ENCODE measurements at places on chromosomes 4 and X.

DNA sequence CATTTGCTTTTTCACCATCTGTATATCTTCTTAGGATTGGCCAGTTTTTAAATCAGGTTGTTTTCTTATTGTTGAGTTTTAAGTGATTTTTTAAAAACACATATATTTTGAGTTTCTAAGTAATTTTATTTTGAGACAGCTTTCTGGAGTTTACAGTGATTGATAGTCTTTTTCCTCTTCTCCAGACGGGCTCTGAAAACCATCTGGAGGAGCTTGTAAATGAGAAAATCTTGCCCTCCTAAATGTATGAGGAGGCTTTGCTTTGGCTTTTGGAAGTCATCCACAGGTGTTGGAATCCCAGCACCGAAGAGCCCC, 160.2 kb downstream of the SOWAHB start:
- no peak for DNase-seq

DNA sequence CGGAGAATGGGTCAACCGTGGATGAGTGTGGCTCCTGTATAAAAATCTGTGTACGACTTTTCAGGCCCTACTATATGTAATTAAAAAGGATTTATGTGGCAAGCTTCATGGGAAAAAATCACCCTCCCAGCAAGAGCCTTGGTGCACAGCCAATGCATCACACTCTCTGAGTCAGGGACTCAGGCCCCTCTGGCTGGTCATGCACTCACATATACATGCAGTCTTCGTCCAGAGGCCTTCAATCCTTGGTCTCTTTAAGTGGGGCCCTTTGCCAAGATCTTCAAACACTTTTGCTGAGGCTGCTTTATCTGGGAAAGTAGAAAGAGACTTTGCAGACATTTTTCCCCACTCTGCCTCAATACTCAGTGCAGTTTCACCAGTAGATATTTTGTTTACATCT, 311.4 kb upstream of the FSTL5 start:
- DNase-seq: no peak

- DNase-seq: no peak
These were observed 762.0 kb downstream of the GRID2 start for GRCh38 chr4:93065790-93066189.

DNA sequence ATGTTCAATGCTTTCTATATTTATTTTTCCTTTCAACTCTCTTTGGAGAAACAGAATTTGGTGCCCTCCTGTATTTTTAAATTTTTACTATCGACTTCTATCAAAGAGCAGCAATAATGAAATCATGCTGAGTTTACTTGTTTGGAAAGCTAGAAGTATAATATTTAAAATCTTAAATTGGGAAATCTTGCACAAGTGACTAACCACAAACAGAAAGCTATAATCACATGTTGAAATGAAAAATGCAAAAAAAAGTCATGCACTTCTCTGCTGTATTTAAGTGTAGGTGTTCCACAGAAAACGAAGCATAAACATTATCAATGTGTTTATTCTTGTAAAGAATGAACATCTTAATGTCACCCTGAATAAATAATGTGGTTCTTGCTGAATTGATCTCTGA, 306.1 kb downstream of the PCDH18 start:
- DNase-seq: no peak

- DNase-seq: no peak
These were observed 258.1 kb upstream of the NEIL3 start for GRCh38 chr4:177051473-177052060.

DNA sequence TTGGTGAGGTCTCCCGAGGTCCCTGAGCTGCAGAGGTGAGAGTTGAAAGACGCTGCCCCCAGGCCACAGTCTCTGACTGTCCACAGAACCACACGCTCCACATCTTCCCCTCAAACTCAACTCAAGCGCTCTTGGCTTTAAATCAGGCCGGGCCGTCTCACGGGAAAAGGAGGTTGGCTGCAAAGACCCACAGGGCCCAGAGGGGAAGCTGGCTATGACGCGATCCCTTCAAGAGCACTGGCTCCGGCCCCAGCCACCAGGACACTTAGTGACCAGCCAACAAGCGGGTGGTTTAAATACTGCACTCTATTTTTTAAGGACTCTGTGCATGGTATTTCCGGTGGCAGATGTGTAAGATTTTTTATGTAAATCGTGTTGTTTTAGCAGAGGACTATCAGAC, 19.9 kb downstream of the LRPAP1 start:
- DNase-seq: no peak

- DNase-seq: no peak
These were observed 136.5 kb downstream of the SH3KBP1 start for GRCh38 chrX:19750783-19751467.

GRCh38 chr4:137558951-137559350, 26.7 kb upstream of the PCDH18 start:
- DNase-seq: no peak
